ENCODE measurements at places on chromosomes 12 and 14. TPM values are rescaled to one million over a fixed set of nuclear protein-coding genes. Genes with fewer than 3 reads are reported as not detected.

DNA sequence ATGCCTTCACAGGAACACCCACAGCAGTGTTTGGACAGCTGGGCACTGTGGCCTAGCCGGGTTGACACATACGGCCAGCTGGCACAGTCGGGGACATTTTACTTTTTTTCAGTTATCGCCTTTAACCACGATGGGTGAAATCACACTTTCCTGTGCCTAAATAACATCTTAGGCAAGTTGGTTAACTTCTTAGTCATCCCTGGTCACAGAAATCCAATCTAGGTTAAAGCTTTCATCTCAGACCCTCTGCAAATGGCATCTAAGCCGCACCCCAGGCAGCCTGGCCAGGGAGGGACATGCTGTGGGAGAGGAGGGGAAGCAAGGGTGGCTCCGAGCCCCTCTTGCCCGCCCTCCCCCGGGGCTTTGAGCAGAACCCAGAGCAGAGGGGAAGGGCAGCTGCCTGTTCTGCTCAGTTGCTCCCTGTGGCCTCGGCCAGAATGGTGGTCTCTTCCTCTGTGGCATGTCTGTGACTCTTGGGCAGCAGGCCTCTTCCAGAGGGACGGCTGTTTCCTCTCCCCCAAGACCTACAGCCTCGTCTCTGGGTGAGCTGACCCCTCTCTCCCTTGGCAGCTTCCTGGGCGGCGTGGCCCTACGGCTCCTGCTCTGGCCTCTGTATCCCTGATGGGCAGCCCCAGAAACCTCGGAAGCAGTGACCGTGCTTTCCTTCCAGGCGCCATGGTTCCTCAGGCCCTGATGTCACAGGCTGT, 85.4 kb upstream of the DYNC1H1 start:
- DNase-seq, result no peak

GRCh38 chr14:33045760-33046159, 107.1 kb downstream of the NPAS3 start:
- no peak for DNase-seq

DNA sequence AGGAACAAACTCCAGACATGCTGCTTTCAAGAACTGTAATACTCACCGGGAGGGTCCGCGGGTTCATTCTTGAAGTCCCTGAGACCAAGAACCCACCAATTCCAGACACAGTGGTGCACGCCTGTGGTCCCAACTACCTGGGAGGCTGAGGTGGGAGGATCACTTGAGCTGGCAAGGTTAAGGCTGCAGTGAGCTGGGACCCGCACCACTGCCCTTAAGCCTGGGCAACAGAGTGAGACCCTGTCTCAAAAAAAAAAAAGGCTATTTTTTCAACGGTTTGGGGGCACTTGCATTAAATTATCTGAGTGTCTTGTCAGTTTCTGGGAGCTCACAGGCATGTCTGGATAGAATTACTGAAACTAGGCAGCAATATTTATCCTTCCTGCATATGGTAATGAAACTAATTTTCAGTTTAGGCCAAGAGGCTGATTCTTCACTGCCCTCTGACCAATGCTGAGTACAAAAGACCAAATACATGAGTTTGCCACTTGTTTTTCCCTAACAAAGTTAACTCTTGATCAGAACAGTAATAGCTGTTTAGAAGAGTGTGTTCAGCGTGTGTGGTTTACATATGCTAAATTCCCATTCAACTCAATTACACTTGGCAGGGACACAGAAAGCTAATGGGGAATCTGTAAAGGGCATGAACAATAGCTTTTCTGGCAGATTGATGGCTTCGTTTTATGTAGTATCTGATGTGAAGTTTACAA, 65.8 kb upstream of the RASSF3 start:
- no peak for DNase-seq

DNA sequence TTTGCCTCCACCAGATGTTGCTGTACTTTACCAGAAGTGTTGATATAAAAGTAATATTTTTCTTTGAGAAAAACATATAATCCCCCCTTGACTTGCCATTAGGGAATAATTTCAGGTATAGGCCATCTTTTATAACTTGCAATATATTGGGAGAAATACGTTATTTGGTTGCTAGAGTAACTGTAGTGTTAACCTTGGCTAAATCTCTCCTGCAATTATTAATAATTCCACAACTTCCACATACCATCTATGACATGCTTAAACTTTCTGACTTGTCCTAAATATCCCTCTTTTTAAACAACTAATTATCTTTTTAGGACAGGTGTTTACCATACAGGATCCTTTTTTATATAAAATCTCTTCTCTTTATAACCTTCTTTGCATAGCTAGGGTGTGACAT, 1048.2 kb downstream of the SLC16A7 start:
- no peak for DNase-seq

GARIN6 gene
- not detected for total RNA-seq

DNA sequence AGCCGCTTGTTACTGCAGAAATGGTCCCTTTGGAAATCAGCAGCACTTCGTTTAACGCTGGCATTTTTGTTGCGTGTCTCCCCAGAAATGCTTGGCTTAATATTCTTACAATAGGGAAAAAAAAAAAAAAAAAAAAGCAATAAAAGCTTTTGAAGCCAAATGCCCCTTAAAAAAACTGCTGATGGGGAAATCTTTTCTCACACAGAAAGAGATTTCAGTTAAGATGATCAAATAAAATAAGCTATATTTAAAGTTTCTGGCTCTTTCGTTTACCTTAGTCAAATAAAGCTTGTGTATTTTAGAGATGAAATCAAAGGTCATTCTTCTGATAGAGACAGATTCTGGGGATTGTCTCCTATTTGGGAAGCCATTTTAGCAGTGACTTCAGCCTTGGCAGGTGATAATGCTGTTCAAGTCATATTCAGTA, 52.4 kb upstream of the FRS2 start:
- DNase-seq, result no peak

SLC38A6 gene
- 2.1 TPM for total RNA-seq

DNA sequence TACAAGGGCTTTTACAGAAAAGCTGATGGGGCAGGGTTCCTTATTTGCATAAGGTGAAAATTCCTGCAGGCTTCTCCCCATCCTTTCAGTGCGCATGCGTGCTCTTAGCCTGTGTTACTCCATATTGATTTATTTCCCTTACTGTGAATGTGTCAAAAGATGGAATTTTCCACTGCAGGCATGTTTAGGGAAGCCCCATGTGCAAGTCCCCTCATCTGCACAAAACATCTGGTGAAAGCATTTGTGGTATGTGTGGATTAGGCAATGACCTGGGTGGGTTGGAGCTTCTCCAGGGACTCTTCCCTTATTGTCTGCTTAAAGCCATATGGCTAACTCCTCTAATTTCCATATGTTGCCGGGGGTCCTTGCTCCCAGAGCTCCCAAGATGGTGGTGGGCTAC, 912.7 kb upstream of the LRFN5 start:
- DNase-seq, result no peak

NFE2 gene
- total RNA-seq, result 0.20 TPM

HOMEZ gene
- total RNA-seq, result 7.9 TPM

ACVRL1 gene
- total RNA-seq, result not detected

- no peak for DNase-seq
These were observed 33.0 kb downstream of the RASSF9 start for GRCh38 chr12:85803231-85803630.

DNA sequence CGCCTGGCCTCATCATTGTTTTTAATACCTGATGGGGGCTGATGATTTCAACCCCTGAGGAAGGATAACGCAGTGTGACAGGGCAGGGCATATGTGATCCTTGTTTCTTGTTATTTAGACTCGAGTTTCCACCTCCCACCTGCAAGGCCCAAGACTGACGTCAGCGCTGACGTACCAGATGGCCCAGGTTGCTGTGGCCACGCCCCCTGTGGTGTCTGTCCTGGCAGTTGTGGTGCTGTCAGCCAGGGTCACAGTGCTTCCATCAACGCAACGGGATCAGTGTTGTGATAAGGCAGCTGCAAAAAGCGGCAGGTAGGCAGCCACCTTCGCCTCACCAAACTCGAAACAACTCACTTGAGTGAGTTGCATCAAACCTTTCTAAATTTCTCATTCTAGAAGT, 18.4 kb downstream of the DDX51 start:
- DNase-seq, result no peak

KRT73 gene
- not detected for total RNA-seq

DNA sequence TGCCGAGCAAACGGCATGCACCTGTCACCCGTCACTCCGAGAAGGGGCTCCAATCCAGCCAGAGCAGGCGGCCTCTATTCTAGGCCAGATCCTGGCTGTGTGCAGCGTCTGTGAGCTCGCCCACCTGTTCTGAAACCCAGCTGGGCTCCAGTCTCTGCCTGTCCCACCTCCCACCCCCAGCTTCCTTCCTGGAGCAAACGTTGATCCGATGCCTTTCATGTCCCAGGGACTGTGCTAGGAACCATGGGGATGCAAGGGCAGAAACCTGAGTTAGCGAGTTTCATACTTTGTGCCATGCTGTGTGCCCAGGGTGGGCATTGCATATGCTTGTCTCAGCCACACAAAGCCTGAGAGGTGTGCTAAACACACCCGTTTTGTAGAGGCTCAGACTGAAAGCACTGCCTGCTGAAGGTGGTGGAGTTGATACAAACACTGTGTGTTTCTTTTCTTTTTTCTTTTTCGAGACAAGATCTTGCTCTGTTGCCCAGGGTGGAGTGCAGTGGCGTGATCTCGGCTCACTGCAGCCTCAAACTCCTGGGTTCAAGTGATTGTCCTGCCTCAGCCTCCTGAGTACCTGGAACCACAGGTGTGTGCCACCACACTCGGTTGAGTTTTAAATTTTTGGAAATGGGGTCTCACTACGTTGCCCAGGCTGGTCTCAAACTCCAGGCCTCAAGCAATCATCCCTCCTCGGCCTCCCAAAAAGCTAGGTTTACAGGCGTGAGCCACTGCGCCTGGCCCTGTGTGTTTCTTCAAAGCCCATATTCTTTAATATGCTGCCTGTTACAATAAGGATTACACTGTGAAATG, 84.1 kb upstream of the MED13L start:
- DNase-seq, result no peak

DNA sequence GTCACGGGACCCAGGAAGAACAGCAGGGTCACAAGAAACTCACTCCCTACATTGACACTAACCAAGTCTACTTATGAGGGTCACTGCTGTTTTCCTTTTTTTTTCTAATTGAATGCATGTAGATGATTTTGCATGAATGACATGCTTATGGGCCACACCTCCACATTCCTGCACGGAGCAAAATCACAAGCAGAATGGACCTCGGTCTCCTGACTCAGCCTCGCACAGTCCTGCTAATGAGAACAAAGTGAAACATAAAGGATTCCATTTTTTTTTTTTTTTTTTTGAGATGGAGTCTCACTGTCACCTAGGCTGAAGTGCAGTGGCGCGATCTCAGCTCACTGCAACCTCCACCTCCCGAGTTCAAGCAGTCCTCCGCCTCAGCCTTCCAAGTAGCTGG, 12.3 kb downstream of the SCARB1 start:
- DNase-seq, result no peak

CELA1 gene
- not detected for total RNA-seq

- no peak for DNase-seq
These were observed 41.7 kb downstream of the FOXN4 start for GRCh38 chr12:109267361-109267760.

- DNase-seq, result no peak
These were observed 202.2 kb upstream of the DCN start for GRCh38 chr12:91384806-91385205.

GRCh38 chr14:106549064-106549463, 1022.7 kb downstream of the TMEM121 start:
- no peak for DNase-seq

- DNase-seq, result no peak
These were observed 147.4 kb downstream of the RMST start for GRCh38 chr12:97609957-97610356.

DNA sequence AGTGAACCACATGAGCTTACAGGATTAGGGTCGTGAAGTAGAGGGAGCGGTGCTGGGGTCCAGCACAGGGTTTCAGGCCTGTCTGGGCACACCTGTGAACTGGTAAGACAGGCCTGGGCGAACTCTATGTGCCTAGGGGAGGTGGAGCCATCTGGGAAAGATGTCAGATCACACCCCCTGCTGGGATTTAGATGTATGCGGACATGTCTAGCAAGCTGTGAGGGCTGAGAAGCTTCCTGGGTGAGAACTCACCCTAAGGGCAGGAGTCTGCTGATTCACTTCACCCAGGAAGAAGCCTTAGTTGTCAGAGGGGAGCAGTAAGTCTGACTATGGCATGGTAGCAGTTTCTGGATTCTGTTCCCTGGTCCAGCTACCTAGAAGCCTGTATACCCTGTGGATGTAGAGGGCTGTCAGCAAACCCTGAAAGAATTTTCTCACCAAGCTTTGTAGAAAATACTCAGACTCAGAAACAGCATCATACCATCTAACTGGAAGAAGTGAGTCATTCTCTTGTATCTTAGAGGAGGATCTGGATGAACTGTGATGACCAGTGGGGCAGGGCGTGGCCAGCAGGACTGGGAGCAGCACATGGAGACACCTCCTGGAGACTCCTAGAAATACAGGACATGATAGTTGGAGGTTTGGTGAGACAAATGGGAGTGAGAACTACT, 11.2 kb upstream of the PYGL start:
- DNase-seq, result peak; percentile 80

PPFIA2 gene
- not detected for total RNA-seq

PLCZ1 gene
- total RNA-seq, result not detected

HSPA2 gene
- 2.2 TPM for total RNA-seq

DNA sequence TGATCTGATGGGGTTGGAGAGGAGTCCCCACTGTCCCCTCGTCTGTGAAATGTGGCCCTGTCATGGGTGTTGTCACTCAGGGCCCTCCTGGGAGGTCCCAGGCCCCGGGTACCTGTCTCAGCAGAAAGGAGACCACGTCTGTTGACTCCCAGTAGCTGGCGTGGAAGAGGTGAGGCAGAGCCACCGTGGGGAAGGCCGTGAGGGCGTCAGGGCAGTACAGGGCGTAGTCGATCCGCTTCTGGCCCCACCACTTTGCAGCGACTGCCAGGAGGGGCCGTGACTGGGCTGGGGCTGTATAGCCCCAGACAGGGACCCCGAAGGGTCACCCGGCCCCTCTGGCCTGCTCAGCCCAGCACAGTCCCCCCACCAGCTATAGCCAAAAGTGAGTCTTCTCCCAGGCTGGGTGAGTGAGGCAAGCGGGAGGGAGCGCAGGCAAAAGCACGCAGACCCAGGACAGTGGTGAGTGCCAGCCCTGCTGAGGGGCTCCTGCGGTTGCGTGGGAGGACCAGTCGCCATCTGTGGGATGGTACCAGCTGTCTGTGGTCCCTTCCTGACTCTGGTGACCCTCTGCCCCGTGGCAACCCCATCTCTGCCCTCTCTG, 8.2 kb downstream of the ARL6IP4 start:
- no peak for DNase-seq

DNA sequence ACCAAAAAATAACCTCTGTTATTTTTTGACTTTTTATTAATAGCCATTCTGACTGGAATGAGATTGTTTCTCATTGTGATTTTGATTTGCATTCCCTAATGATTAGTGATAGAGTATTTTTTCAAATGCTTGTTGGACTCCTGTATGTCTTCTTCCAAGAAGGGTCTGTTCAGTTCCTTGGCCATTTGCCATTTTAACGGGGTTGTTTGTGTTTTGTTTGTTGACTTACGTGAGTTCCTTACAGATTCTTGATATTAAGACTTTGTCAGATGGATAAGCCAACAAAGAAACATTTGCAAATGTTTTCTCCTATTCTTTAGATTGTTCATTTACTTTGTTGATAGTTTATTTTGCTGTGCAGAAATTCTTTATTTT, 651.6 kb upstream of the LRFN5 start:
- DNase-seq, result peak; percentile 29
